ENCODE measurements at places on chromosomes 7 and 10. TPM values are rescaled to one million over a fixed set of nuclear protein-coding genes. Genes with fewer than 3 reads are reported as not detected.

HKDC1 gene
- polyA plus RNA-seq, result 34.1 TPM

STYXL1 gene
- polyA plus RNA-seq, result 45.8 TPM

FXYD4 gene
- 5.5 TPM for polyA plus RNA-seq

C10orf62 gene
- polyA plus RNA-seq, result 1.3 TPM

TRIM74 gene
- 3.4 TPM for polyA plus RNA-seq

LRRD1 gene
- 0.50 TPM for polyA plus RNA-seq

- DNase-seq, result no peak
Observed at GRCh38 chr10:103836273-103836672, 19.1 kb downstream of the SH3PXD2A start.

DNA sequence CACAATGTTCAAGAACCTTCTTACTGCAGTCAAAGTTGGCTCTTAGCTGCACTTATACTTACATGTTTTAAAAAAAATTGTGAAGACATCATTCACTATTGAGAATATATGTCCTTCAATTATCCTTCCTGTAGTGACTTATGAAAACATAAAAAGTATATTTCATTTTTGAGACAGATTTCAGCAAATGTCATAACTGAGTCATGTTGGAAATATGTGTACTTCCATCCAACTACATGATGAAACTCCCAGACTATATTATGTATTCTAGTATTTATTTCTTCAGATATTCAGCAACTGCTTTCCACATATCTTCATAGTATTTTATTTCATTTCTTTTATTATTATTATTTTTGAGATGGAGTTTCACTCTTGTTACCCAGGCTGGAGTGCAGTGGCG is 160.2 kb downstream of the ARHGAP12 start:
- no peak for DNase-seq

- DNase-seq, result no peak
Observed at GRCh38 chr10:103850572-103850895, 4.8 kb downstream of the SH3PXD2A start.

DNA sequence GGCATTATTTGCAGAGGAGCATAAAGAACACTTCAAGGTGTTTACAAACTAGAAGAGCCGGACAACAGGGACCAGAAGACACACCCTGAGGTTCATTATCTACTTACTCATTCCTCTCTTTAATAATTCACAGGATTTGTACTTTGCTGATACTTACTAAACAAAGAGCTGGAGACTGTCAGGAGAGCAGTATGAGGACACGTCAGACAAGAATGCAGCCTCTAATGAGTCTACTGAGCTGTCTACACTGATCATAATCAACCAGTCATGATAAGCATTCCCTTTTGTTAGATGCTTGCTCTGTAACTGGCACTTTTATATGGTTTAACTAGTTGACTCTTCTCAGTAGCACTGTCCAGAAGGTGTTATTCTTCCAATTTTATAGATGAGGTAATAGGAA is 243.3 kb upstream of the CDC14C start:
- no peak for DNase-seq

DNA sequence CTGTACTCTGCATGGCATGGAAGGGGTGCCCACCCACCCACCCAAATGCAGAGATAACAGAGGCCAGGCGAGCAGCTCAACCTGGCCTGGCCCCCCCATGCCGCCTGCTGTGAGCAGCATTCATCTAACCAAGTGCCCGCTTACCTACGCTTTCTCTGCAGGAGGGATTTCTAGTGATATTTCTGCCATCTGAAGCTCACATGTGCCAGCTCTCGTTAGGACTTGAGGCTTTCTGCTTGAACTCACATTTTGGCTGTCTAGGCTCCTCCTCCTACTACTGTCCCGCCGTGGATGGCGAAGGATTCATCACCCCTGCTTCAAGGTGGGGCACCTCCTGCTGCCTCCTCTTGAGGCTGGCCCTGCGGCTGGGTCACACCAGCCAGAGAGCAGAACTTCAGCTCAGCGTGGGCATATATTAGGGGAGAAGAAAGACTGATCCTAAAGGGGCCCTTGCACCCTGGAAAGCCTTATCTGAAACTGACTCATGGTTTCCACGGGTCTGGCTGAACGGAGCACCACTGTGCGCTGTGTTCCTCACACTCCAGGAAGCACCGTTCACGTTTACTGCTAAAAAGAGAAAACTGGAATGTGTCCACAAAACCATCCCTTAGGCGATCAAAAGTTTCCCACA is 45.5 kb downstream of the CTBP2 start:
- DNase-seq, result no peak

- no peak for DNase-seq
Observed at GRCh38 chr10:95688648-95689047, 5.1 kb downstream of the TCTN3 start.

- DNase-seq, result no peak
Observed at GRCh38 chr10:92834331-92834730, 14.0 kb upstream of the EXOC6 start.

- no peak for DNase-seq
Observed at GRCh38 chr7:39260279-39260844, 282.7 kb downstream of the POU6F2 start.

DNA sequence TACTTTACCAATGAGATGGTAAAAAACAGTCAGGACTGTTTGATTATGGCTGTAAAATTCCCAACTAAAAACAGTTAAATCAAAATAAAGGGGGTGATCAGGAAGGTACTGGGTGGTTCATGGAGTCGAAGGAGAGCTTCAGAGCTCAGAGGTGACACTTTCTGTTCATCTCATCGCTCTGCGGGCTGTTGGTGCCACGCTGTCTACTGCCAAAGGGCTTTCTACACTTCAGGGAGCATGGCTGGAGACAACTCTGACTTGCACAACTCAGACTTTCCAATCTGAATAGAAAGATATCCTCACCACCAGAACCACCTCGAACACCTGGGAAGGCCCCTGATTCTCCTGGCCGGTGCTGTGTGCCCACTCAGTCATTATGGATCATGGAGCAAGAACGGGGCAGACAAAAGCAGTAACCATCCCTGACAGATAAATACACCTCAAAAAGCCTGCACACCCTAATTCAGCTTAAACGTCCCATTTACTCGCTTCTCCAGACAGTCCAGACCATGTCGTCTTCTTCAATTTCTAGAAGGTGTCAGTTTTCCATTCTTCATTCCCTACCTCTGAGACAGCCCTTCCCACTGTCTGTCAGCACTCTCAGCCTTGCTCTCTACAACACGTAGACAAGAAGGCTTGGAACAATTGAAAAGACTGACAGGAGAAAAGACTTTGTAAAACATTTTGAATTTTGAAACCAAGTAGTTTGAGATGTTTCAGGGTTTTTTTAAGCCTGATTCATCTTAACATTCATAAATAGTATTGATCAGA is 348.7 kb upstream of the NFE2L3 start:
- DNase-seq, result no peak

GRCh38 chr10:105252911-105253310 is 611.8 kb downstream of the SORCS3 start:
- DNase-seq, result no peak

GRCh38 chr10:30013757-30014156 is 45.6 kb downstream of the JCAD start:
- DNase-seq, result no peak

DNA sequence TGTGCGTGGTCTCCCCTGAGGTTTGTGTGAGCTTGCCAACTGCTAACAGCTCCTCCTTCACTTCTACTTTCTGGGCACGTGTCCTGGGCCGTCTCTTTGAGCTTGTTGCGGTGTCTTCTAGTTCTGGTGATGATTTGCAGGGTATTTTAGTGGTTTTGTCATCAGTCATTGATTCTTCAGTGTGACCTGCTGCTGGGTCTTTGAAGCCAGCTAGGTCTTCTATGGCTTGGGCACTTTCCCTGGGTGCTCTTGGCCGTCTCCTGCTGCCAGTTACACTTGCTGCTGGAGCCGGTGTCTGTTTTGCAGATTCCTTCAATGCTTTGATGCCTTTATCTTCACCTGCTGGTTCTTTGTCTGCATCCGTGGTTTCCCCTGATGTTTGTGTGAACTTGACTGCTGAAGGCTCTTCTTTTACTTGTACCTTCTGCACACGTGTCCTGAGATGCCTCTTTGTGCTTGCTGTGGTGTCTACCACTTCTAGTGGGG is 23.0 kb downstream of the MKI67 start:
- DNase-seq, result no peak
